IPS-NIHi11 (cell line): ENCODE measurements at places on chromosomes 7 and 10.

- DNase-seq = no peak
Observed at GRCh38 chr10:14692344-14693076, 82.2 kb downstream of the FAM107B start.

DNA sequence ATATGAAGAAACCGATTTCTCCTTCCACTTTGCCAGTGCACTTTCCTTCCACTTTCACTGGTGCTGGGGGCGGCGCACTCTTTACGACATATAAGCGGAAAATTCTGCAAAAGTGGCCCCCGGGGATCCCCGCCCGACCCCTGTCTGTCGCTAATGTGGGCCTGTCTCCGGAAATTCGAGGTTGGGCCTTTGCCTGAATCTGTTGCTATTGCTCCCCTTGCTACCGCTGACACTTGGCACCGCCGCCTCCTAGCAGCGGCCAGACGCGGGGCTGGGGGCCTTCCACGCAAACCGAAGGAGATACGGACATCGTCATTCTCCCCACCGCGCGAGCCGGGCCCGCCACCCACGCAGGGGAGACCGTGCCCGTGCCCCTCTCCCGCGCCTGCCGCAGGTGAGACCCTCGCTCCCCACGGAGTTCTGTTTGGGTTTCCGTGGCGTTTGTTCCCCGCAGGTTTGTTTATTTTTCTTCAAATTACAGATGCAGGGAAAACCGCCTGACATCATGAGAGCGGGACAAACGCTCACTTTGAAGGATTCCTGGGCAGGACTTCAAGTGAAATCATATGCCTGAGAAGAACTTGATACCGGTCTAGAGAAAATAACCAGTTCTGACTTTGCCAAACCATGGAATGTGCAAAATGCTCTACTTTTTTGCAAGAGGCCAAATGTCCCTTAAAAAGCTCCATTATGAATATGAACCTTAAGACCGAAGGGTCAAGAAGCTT lies 5.0 kb downstream of the TWIST1 start:
- no peak for DNase-seq

- DNase-seq = no peak
Observed at GRCh38 chr7:304574-305409, 14.8 kb downstream of the FOXL3 start.

DNA sequence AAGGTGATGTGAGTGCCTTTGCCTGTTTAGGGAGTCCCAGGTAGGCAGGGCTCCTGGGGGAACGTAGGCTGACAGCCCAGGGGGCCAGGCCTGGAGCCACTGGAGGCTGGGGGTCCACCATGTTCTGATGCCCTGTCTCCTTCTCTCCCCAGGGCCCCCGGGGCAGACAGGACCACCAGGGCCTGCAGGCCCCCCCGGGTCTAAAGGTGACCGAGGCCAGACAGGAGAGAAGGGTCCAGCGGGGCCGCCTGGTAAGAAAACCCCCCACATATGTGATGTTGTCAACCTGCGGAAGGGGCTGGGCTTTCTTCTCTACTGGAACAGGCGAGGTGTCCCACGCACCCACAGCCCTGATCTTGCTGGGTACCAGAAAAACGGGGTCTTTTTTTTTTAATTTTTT lies 85.2 kb downstream of the MYL10 start:
- DNase-seq = no peak

GRCh38 chr7:116305485-116306408 lies 95.4 kb downstream of the TES start:
- no peak for DNase-seq
